ENCODE measurements at places on chromosomes 4 and X.

DNA sequence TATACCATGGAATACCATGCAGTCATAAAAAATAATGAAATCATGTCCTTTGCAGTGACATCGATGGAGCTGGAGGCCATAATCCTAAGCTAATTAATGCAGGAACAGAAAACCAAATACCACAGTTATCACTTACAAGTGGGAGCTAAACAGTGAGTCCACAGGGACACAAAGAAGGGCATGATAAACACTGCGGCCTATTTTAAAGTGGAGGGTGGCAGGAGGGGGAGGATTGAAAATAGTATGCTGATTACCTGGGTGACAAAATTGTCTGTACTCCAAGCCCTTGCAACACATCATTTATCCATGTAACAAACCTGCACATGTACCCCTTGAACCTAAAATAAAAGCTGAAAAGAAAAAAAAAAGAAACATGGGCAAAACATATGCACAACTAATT, 16.7 kb upstream of the SLC9B1 start:
- no peak for DNase-seq

- no peak for DNase-seq
These were observed 9.4 kb downstream of the SCD5 start for GRCh38 chr4:82789025-82789776.

DNA sequence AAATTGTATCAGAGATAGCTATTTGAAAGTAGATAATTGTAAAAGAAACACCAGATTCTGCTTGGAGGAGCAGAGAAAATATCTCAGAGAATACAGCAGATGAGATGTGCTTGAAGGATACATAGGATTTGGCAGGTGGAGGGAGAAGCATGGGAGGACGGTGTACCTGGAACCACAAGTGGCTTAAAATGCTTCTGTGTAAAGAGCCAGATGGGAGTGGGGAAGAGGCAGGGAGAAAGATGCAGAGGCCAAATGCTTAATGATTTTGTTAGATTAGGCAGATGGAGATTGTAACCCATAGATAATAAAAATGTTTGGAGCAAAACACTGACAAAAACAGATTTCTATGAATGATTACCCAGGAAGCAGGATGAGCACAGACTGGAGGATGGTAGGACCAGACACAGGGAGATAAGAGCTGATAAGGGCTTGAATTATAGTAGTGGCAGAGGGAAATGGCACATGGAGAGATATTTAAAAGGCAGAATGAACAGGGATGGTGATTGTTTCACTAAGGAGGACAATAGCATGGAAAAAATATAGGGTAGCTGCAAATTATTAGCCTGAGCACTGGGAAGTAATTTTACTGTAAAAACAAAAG, 145.7 kb upstream of the TBC1D9 start:
- DNase-seq, result no peak

- DNase-seq, result no peak
These were observed 4.3 kb upstream of the SH3BP2 start for GRCh38 chr4:2788532-2789103.

- no peak for DNase-seq
These were observed 159.4 kb downstream of the MGST2 start for GRCh38 chr4:139824882-139825522.

DNA sequence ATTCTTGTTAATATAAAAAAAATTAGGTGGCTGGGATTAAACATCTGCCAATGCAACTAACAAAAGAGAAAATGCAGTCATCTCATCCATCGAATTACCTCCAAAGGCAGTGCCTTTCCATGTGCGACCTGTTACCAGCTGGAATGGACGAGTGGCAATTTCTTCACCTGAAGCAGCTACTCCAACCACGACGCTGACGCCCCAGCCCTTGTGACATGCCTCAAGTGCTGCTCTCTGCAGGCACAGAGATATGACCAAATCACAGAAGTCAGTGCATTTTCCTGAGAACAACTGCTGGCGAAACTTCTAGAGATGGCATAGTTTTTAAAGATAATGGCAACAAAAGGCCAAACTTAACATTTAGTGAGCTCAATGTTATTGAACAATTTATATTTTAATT, 13.8 kb downstream of the ADH5 start:
- no peak for DNase-seq

DNA sequence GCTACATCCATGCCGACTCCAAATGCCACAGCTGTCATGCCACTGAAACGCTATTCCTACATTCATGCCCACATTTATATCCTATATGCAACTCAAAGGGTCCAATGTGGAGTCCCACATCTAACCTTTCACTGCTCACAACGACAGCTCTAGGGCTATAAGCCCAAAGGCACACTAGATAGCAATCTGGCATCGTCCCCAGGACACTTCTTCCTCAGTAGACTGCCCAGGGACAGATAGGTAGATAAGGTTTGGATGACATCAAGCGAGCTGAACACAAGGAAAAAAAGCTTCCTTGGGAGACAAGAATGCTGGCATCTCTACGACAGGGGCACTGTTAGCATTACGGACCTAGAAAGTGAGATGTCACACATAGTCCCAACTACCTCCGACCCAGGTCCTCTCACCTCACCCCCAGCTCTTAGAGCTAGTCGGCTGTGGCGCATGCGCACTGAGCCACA, 685 bp downstream of the RAB9B start:
- DNase-seq, result no peak

- DNase-seq, result no peak
These were observed 55.6 kb downstream of the RTL9 start for GRCh38 chrX:110414273-110414672.

DNA sequence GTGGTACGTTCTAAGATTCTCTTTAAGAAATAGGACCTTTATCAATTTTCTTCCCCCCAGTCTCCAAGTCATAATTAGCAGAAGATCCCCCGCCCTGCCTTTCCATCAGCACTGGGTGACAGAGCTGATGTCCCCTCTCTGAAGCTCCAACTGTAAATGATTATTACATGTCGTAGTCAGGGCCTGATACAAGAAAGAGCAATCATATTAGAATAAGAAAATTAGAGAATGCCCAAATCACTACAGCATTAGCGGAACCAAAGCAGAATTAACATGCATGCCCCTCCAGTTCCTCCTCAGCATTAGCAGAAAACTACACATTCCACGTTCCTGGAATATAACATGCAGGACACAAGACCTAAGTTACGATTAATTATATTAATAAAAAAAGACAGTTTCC, 717 bp downstream of the GPM6B start:
- no peak for DNase-seq

All from CD4-positive, alpha-beta T cell treated with Interferon alpha-2 for 1 hour (primary cell).